Liver (tissue), 10 donors: ENCODE measurements at places on chromosomes 6 and 20. TPM values are rescaled to one million over a fixed set of nuclear protein-coding genes. Genes with fewer than 3 reads are reported as not detected.

The MUC22 gene
- not detected for total RNA-seq

The MYCT1 gene
- total RNA-seq: 4.5 TPM

The GLP1R gene
- not detected for total RNA-seq

The RNGTT gene
- total RNA-seq: 10.1 TPM
